ENCODE measurements at places on chromosomes 5 and 9. TPM values are rescaled to one million over a fixed set of nuclear protein-coding genes. Genes with fewer than 3 reads are reported as not detected.

ADCY2 gene
- total RNA-seq: 3.5 TPM

SHOC1 gene
- not detected for total RNA-seq

GRCh38 chr9:134158753-134159392 lies 5.5 kb downstream of the RNU6ATAC start:
- no peak for DNase-seq

DNA sequence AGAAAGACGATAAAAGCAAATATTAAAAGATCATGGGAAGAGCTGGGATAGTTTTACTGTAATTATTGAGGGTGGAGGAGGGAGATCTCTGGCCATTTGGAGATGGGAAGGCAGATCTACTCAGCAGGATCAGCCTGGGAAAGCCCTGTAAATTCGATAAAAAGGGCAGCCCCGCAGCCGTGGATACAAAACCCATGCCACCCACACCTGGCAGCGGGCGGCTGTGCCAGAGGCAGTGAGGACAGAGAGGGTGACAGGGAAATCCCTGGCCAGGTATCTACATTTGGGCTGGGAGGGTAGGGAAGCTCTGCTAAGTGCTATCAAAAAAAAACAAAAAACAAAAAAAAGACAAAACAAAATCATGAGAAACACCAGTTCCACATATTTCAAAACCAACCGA lies 379.2 kb upstream of the IRX1 start:
- DNase-seq: no peak

DNA sequence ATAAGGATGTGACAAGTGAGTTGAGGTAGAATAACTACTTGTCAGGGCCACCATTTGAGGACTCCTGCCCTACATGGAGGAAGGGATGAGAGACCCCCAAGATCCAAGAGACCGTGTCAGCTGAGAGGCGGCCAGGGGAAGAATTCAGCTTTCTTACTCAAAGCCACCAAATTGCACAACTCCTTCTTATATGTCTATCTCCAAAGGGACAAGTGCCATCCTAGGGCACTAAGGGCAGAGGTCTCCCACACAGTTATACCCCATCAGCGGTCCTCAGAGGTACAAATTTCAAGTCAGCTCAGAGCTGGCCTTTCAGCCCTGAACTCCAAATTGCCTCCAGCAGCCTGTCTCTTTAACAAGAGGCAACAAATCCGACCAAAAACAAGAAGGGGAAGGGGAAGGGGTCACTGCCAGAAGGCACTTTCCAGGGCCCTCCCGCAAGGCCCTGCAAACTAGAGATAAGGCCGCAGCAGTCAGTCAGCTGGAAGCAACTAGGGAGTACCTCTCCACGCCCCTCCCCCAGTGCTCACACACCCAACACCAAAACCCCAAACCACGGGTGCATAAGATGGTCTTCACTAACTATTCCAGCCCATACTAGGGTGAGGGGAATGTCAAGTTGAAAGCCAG lies 6.1 kb upstream of the STOML2 start:
- no peak for DNase-seq

All from neural crest cell (in vitro differentiated cells).